ENCODE measurements at places on chromosomes 16 and 17. TPM values are rescaled to one million over a fixed set of nuclear protein-coding genes. Genes with fewer than 3 reads are reported as not detected.

The NBR1 gene
- total RNA-seq: 40.7 TPM

The CNTNAP1 gene
- total RNA-seq: 3.8 TPM

The MEOX1 gene
- not detected for total RNA-seq

The ARHGDIG gene
- 2.6 TPM for total RNA-seq

The ABCC12 gene
- 0.05 TPM for total RNA-seq

The CDYL2 gene
- total RNA-seq: 0.69 TPM

The PIMREG gene
- 48.3 TPM for total RNA-seq

The METTL23 gene
- total RNA-seq: 54.2 TPM

The LONP2 gene
- total RNA-seq: 26.9 TPM

All from A549 treated with dexamethasone at 1 μM for 4 hours (cell line).